ENCODE measurements at places on chromosomes 13 and 19.

- no peak for DNase-seq
Measured at GRCh38 chr13:60617991-60618733, 221.1 kb downstream of the TDRD3 start.

- DNase-seq: no peak
Measured at GRCh38 chr19:11905928-11906327, 18.3 kb downstream of the ZNF69 start.

DNA sequence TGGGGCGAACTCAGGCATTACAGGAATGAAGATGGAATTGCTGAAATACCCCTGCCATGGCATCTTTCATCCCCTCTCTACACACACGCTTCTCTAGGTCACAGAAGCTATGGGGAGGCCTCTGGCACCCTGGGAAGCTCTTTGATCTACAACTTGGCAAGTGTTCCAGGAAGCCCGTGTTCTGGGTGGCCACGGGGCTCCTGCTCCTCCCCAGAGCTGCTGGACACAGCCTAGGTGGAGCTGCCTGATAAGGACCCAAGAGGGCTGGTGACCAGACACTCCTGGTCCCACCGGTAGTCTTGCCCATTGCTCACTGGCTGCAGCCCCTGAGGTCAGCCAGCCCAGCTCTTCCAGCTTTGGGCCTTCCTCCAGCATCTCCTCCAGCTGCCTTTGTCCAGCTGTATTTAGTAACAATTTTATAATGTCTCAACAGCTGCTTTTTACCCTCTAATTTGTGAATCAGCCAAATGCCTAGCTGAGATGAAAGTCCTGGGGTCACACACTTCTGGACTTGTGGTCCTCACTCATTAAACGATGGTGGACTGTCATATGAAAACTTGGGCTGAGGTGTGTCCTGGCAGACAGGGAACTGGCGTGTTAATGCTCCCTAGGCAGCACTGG lies 72.8 kb upstream of the SPATA13 start:
- DNase-seq: no peak

DNA sequence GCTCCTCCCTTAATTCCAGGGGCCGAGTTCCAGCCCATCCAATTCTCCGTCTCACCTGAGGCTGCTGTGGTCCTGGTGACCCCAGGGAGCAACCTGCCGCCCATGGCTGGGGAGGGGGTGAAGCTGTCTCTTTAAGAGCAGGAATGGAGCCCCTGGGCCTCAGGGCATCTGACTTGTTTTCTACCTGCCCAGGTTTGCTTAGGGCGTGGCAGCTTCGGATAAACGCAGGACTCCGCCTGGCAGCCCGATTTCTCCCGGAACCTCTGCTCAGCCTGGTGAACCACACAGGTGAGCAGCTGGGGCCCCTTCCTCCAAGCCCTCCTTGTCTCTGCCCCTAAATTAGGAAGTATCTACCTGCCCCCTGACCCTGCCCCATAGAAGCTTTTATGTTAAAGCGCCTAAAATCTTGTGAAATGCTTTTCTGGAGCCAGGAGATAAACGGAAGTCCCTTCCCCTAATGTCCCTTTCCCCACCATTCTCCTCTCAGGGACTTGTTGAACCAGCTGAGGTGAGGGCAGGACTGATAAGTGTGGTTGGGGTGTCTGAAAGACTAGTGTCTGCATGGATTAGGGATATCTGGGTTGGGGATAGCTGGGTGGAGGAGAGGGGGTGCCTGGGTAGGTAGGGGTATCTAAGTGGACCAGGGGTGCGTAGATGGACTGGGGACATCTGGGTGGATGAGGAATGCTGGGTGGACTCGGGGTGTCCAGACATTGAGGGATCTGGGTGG lies 614 bp downstream of the FXYD3 start:
- no peak for DNase-seq

GRCh38 chr19:53818756-53819155 lies 5.4 kb downstream of the NLRP12 start:
- no peak for DNase-seq

- DNase-seq: no peak
Measured at GRCh38 chr19:40159744-40160143, 31.5 kb upstream of the MAP3K10 start.

GRCh38 chr19:585551-586110 lies 4.0 kb upstream of the HCN2 start:
- DNase-seq: no peak

DNA sequence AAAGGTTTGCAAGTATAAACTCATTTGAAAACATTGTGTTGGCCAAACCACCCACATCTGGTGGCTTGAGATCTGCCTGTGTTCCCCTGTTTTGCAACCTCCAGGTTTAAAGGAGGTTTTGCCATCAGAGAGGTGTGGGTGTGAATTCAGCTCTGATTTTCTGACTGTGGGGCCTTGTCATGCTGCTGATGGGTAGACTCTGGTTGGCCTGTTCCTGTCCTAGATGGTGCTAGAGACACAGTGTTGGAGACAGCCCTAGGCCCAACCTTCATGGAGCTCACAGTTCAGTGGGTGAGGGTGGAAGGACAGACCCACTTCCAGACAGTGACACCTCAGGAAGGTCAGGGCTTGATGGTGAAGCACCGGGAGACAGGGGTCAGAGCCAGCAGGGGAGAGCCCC lies 7.5 kb downstream of the RAB4B start:
- no peak for DNase-seq

- no peak for DNase-seq
Measured at GRCh38 chr13:112530861-112531260, 57.1 kb downstream of the TUBGCP3 start.

GRCh38 chr19:13849991-13850909 lies 26.7 kb upstream of the NANOS3 start:
- peak; percentile 86 for DNase-seq

DNA sequence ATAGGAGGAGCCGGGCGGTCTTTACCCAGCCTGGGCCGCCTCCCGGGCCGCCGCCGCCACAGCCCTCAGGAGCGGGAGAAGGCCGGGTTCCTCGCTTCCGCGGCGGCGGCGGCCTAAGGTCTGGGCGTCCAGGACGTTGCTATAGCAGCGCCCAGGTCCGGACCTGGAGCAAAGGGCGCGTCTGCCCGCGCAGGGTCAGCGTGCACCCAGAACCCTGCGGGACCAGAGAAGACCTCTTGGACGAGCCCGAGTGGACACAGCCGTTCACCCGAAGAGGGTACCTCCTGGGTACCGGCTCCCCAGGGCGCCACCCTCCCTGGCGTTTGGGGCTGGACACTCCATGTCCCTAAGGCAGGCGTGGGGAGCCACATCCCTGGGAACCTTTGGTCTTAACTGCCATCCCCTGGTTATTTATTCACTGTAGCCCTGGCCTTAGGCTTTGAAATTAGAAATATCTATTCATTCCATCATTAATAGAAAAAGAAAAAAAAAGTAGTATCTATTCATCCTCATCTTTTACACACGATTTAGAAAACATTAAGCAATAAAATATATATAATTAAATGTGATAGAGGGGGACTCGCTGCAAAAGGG lies 2.4 kb downstream of the DZIP1 start:
- DNase-seq: no peak
